Stimulated activated CD8-positive, alpha-beta memory T cell treated with anti-CD3 and anti-CD28 coated beads, Interleukin-4, amount 100 ng/mL, for 1 hour (primary cell): ENCODE measurements at places on chromosomes 2 and 18.

GRCh38 chr18:35514752-35515459 is 17.1 kb upstream of the INO80C start:
- DNase-seq = no peak

DNA sequence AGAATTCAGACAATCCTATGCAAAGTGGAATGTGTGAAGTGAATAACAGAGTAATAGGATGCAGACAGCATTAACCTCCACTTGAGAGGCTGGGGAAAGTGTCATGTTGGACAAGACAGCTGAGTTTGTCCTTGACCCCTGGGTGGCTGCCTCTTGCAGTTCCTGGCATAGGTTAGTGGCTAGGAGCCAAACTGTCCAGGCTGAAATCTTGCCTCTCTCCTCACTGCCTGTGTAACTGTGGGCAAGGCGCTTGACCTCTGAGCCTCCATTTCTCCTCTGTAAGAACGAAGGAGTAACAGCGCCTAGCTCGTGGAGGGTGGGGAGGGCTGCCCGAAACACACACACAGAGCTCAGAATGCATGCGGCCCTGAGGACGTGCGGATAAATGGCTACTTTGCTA is 34.8 kb upstream of the LDLRAD4 start:
- no peak for DNase-seq

DNA sequence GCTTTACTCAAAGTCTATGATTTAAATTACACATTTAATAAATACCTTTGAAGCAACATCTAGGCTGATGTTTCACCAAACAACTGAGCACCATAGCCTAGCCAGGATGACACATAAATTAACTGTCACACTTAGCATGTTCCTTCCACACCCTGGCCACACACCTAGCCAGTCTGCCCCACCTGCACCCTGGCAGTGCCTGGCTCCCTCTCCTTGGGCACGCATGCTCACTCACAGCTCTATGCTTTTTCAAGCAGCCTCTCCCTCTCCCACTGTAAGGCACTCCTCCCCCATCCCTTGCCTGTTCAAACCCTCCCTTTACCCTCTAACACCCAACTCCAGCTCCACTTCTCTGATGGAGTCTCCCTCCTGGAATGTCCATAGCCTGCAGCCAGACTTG is 357.6 kb upstream of the KLHL29 start:
- DNase-seq = no peak

GRCh38 chr2:230327418-230328154 is 593 bp downstream of the SP140L start:
- DNase-seq = no peak

GRCh38 chr18:48663931-48664847 is 125.4 kb downstream of the CTIF start:
- DNase-seq = peak; percentile 25

GRCh38 chr2:148974095-148974494 is 64.4 kb upstream of the LYPD6B start:
- no peak for DNase-seq

DNA sequence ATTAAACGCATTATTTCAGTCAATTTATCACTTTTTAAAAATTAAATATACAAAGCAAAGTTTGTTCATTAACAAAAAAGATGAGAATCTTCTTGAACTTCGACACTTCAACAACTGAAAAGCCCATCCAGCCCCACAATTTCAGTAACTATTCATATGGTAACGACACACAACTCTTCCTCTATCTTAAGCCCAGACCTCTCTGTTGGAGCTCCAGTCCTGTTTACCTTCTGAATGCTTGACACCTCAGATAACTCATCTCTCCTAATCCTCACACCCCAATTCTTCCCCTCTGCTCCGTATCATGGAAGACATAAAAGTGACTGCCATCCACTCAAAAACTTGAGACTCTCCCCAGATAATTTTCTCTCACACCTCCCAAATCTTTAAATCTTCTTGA is 12.6 kb downstream of the USP37 start:
- DNase-seq = no peak

DNA sequence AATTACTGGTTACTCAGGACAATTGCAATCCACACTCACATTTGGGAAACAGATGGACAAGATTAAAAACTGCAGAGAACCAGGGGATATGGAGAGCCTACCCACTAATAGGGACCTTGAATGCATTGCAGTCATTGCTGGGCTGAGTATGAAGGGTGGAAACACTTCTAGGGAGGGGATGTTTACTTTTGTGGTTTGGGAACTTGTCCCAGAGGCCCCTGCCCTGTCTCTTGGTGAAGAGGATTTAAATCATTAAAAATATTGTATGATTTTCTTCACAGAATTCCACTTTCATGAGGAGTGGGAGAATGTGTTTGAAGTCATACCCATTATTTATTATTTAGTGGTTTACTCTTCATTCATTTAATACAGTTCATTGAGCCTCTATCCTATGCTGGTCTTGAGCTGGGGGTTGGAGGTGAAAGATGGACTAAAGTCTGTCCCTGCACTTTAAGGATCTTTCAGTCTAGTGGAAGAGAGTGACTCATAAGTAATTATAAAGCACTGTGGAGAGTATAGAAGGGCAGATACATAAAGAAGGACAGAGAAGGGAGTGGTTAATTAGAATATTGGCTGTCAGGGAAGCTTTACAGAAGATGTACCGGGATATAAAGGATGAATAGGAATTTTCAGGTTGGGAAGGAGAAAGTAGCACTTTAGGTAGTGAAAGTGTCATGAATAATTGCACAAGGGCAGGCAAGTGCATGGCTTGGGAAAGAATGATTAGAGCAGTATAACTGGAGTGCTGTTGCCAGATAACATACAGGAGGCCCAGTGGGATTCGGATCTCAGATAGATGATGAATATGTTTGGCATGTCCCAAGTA is 313.4 kb downstream of the LPIN1 start:
- DNase-seq = no peak

GRCh38 chr2:200732866-200733265 is 78.8 kb upstream of the BZW1 start:
- no peak for DNase-seq

DNA sequence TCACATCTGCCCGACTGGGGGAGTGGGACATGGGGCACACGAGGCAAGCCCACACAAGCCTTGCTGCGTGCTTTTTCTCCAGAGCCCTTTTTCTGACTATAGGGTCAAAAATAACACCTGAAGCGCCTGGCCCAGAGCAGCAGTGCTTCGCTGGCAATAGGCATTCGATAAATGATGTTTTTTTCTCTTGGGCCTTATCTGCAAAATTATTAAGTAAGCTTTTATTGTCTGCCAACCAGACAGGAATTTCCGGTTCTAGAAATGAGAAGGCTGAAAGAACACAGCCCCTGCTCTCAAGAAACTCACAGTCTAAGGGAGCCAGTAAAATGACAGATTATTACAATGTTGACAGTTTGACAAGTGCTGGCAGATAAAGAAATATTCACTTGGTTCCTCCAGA is 2.7 kb upstream of the TMBIM1 start:
- DNase-seq = no peak

DNA sequence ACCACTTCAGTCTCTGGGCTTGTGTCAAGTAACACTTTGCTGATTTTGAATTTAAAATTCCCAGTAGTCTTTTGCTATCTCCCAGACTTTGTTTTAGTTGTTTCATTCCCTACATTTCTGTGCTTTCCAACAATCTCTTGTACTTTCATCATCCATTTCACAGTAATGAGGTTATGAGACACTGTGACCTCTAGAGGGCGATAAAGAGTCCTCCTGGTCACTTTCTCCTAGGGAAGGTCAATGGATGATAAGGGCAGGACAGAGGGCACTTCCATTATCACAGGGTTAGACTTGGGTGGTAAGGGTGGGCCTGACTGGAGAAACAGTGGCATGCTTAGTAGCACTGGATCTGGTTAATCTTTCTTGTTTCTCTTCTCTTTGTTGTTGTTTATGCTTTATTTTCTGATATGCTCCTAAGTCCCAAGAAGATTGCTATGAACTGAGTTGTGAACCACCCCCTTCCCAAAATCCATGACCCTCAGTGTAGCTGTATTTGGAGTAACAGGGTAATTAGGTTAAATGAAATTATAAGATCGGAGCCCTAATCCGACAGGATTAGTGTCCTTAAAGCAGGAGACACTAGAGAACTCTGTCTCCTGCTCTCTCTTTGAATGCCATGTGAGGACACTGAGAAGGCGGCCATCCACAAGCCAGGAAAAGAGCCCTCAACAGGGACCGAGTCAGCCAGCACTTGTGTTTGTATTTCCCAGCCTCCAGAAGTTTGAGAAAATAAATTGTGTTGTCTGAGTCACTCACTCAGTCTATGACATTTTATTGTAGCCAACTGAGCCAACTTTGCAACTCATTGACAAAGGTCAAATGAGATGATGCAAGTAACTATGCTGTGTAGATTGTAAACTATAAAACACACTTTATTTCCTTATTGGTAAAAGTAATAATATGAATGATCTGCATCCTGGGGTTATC is 779.2 kb downstream of the CNTNAP5 start:
- no peak for DNase-seq

GRCh38 chr2:42268528-42269151 is 92.4 kb downstream of the COX7A2L start:
- no peak for DNase-seq

- DNase-seq = no peak
These were observed 26.9 kb upstream of the ASAP2 start for GRCh38 chr2:9179572-9180201.

DNA sequence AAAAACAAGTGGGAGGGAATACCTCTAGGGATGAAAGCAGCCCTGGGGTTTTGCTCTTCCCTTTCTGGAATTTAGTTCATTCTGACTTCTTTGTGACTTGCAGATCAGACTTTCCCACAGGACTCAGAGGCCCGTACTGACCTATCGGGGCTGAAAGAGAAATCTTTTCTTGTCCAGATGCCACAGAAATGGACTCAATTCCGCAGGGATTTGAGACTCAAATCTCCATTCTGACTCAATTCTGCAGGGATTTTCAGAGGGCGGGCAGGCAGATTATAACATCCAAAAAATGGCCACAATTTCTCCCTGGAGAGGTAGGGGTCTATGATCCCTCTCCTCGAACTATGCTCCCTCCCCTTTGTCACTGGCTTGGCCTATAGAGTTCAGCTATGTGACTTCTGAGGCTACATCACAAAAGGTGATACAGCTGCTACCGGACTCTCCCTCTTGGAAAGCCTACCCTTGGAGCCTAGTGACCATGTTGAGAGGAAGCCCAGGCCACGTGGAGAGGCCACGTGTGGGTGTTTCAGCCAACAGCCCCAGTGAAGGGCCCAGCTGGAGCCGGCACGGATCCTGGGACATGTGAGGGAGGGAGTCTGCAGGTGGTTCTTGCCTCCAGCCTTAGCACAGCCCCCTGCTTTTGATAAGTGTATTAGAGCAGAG is 4.8 kb upstream of the EFHD1 start:
- DNase-seq = no peak

DNA sequence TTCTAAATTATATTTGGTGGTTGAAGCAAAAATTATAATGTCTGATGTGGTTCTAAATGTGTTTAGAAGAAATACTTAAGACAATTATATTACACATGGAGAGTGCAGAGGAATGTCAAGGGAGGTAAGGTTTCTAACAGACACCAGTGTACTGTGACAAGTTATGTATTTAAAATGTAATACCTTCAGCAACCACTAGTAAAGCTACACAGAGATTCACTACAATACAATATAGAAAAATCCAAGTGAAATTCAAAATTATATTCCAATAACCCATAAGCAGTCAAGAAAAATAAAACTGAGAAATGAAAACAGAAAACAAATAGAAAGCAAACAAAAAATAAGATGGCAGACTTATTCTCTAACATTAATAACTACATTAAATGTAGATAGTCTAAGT is 249.5 kb upstream of the KLHL14 start:
- no peak for DNase-seq

GRCh38 chr2:43003702-43004101 is 211.3 kb upstream of the HAAO start:
- no peak for DNase-seq

DNA sequence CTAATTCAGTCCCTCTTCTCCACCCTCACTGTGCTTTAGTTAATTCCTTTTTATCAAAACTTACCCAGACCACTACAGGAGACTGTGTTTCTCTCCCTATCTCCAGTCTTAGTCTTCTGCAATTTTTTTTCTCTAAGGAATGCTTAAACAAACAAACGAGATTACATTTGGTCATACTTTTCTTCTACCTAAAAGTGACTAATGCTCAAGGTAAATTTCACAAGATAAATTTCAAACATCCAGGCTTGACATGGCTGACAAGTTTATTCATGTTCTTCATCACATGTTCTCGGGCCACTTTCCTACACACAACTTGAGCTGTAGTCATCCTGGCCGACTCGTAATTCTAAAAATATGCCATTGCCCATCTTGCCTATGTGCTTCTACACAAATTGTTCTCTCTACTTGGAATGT is 23.2 kb upstream of the ACSL3 start:
- no peak for DNase-seq

DNA sequence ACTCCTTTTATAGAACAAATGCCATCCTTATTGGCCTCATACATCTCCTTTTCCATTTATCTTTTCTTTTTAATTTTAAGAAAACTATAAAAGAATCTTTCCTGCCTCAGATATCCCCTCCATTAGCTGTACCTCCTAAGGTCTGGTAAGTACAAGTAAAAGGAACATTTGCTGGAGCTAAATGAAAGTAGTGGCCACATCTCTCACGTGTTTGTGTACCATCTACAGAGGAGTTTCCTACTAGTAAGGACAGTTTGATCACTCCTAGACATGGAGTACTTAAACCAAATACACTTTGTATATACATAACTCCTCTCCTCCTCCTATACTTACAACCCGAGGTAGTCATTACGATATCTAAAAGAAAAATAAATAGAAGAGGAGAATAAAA is 504.8 kb downstream of the LRRTM4 start:
- no peak for DNase-seq

DNA sequence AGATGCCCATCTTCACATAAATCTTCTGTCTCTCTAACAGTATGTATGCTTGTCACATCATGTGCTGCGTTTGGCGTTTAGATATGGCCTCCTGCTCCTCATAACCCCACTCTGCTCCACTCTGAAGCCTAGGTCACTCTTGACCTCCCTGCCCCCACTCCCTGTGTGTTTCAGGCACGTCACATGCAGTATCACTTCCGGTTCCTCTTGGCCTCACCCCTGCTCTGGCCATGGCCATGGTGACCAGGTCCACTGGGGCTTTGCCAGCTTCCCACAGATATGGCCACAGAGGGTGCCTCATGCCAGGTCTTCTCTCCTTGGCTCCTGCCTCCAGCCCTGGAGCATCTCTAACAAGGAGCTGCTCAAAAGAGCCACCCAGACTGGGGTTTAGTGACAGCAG is 160.0 kb downstream of the RNF152 start:
- no peak for DNase-seq

DNA sequence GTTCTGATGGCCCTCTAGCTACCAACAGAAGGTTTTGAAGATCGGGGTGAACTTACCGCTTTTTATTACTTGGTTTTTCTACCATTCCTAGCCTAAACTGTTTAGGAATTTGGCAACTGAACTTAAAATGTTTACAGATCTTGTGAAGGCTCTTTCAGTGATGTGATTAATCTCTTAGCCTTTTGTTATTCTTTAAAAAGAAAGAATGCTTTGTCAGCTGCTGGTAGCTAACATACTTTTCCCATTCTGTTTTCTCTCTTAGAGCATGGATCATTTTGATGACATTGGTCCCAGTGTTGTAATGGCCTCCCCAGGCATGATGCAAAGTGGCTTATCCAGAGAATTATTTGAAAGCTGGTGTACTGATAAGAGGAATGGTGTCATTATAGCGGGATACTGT is 18.1 kb downstream of the CPSF3 start:
- DNase-seq = no peak
